ENCODE measurements at places on chromosomes 5 and 9.

GRCh38 chr9:12955510-12956163 is 180.8 kb downstream of the LURAP1L start:
- no peak for DNase-seq

- DNase-seq = no peak
These were observed 33.8 kb downstream of the RNF145 start for GRCh38 chr5:159175547-159175946.

DNA sequence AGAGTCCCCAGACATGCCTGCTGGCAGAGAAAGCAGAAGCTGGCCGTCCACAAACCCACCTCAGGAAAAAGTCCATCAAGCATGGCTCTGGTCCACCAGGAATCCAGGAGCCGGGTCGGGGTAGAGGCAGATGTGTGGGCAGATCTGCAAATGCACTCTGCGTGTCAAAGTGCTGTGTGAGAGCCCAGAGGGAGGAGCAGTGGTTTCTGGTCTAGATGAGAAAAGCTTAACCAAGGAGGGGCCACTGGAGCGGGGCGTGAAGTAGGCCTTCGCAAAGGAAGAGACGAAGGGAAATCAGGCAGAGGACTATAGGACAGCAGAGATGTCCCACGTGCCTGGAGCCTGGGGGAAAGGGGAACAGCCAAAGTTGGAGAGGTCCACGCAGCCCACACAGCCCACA is 40.0 kb downstream of the TTLL11 start:
- DNase-seq = no peak

DNA sequence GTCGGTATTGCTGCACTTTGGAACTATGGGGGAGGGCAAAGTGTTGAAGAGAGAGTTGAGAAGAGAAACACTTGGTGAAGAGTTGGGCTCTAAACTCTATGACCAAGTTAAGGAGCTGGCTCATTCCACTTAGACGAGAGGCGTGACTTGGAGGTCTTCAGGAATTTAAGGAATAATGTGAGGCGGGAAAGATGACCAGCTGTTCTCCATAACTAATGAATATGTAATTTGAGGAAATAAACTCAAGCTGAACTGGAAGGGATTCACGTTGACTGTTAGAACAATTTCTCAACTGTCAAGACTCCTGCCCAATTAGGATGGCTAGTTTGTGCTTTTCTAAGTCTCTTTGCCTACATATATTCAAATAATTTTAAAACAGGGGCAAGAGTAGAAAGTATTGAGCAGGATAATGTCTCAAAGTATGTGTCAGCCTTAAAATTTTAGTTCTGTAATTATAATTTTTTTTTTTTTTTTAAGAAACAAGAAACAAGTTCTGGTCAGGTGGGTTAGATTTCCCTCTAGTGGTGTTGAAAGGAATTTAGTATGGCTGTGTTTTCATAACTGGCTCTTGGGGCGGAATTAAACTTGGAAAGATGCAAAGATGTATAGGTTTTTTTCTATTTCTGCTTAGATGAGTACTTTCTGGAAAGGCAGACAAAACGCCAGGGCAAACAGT is 33.4 kb downstream of the TMEM252 start:
- no peak for DNase-seq

DNA sequence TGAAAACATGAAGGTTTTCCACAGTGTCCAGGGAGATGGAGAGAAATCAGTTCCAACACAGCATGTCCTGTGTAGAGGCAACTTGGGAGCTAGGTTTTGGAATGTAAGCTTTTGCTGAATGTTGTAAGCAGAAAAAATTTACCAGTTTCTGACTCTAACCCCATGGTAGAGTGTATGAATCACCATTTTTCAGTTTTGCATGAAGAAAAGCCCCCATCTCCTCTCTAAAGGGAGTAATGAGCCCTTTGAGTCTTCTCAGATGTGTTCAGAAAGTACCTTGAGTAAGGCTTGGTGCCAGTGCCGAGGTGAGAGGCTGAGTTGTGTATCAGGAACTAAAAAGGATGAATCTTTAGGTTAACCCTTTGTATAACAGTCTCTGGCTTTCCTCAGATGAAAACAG is 96.2 kb downstream of the ADRB2 start:
- DNase-seq = no peak

- no peak for DNase-seq
These were observed 102.7 kb upstream of the VCAN start for GRCh38 chr5:83368835-83369234.

DNA sequence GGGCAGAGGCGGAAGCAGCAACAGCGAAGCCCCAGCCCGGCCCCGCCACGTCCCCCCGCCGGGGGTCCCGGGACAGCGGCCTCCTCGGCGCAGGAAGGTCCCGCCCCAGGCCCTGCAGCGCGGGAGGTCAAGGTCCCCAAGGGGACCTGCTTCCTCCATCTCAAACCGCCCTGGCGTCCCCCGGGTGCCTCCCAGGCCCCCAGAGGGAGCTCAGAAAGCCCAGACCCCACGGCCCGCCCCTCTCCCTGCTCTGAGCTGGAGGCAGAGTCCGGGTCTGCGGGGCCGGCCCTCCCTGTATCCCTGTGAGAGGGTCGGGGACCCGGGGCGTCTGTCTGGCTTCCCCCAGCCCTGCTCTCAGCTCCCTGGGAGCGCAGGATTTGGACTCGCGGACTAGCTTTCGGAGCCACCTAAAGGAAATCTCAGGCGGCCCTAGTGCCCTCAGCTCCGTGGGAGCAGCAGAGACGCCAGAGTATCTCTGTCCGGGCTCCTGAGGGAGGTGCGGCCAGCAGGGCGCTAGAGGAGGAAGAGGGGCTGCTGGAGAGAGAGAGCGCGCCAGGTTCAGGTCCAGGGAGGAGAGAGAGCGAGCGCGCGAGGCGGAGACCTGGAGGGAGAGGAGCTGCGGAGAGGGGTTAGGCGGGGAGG is 30.7 kb downstream of the EXOC3 start:
- DNase-seq = no peak

GRCh38 chr9:71937898-71938297 is 26.5 kb downstream of the C9orf85 start:
- no peak for DNase-seq

DNA sequence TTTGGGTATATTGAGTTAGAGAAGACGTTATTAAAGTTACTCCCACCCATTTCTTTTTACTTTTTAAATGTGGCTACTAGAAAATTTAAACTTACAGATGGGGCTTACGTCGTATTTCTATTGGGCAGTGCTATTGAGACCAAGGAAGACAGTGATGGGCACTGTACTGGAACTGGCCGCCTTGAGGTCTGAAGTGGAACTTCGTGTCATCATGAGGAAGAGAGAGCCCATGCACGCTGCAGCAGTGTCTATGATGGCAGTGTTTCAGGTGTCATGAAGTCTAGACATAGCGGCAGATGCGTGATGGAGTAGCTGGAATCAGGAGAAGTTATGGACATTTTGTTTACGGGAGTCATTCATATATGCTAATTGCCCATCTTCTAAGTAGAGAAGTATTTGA is 143.7 kb downstream of the LRRC70 start:
- no peak for DNase-seq
